ENCODE measurements at places on chromosomes 3 and 15. TPM values are rescaled to one million over a fixed set of nuclear protein-coding genes. Genes with fewer than 3 reads are reported as not detected.

DNA sequence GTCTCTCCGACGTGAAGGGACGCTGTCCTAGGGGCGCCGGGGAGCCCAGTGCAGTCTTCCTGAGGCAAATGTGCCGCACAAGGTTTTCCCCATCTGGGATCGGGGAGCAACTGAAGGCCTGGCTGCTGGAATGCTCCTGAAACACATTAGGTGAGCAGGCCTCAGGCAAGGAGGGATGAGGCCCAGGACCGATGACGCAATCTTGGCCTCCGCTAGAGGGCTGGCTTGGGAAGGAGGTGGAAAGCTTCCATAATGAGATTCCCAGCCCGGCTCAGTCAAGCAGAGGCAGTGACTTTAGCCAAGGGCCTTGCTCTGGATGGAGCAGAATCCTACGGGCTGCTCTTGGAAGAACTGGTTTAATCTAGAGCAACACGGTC is 50.8 kb downstream of the CPN2 start:
- peaks cover 8% of the 10 kb centered on the region for H3K27me3 ChIP-seq
- H3K4me1 ChIP-seq: peaks cover 38% of the 10 kb centered on the region
- H3K4me3 ChIP-seq: peak overlapping the region; percentile 7
- no peak for DNase-seq
- peak overlapping the region; percentile 68 for H3K27ac ChIP-seq

GRCh38 chr15:83866692-83867091 is 212.8 kb downstream of the ADAMTSL3 start:
- no peak overlapping the region for H3K4me3 ChIP-seq
- H3K36me3 ChIP-seq: no peaks in the 10 kb centered on the region
- no peak for DNase-seq

GRCh38 chr3:16741103-16741758 is 136.0 kb upstream of the DAZL start:
- H3K36me3 ChIP-seq: no peaks in the 10 kb centered on the region
- H3K4me1 ChIP-seq: no peaks in the 10 kb centered on the region
- peaks cover 3% of the 10 kb centered on the region for H3K27me3 ChIP-seq
- no peak overlapping the region for H3K4me3 ChIP-seq
- no peak for DNase-seq
- no peak overlapping the region for H3K27ac ChIP-seq

The NSMCE3 gene
- total RNA-seq: 11.2 TPM

DNA sequence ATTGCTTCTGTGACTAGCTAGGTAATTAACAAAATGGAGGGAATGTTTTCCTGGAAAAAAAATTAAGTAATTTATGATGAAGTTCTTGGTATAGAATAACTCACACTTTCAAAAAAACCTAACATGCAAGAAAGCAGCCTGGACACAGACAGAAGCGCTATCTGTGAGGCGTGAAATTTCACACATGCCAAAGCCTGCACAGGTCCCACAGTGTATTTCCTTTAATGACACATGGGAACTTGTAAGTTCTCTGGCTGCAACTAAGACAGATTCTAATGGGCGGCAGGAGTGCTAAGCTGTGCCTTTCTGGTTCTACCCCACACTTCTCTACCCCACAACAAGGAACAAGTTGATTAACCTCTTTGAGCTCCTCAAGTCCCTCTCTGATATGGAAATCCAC is 84.9 kb upstream of the NEO1 start:
- H3K27me3 ChIP-seq: peaks cover 24% of the 10 kb centered on the region
- H3K4me3 ChIP-seq: no peak overlapping the region
- H3K36me3 ChIP-seq: no peaks in the 10 kb centered on the region
- peaks cover 13% of the 10 kb centered on the region for H3K4me1 ChIP-seq
- H3K27ac ChIP-seq: no peak overlapping the region

- no peak for DNase-seq
- peaks cover 54% of the 10 kb centered on the region for H3K36me3 ChIP-seq
- H3K27ac ChIP-seq: peak overlapping the region; percentile 96
- H3K4me3 ChIP-seq: no peak overlapping the region
- peaks cover 40% of the 10 kb centered on the region for H3K4me1 ChIP-seq
These were observed 60.8 kb downstream of the RIOX2 start for GRCh38 chr3:97911459-97911858.

DNA sequence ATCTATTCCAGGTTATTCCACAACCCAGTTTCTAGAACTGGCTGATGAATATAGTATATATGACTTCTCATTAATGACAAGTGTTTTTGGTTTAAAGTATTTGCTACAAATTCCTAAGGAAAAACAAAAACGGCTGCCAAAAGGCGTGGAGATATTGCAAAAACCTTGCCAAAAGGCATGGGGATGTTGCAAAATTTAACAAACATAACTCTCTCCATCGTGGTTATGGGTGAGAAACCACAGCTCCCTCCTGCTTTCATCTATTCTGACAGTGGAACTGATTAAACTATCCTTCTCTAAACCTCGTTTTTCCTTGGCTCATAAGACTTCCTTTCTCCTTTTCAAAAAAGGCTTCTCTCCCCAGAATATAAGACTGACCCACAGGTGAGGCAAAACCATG is 342.0 kb upstream of the PDZRN3 start:
- H3K4me1 ChIP-seq: no peaks in the 10 kb centered on the region
- no peaks in the 10 kb centered on the region for H3K36me3 ChIP-seq
- H3K27ac ChIP-seq: no peak overlapping the region
- DNase-seq: no peak
- H3K27me3 ChIP-seq: no peaks in the 10 kb centered on the region

DNA sequence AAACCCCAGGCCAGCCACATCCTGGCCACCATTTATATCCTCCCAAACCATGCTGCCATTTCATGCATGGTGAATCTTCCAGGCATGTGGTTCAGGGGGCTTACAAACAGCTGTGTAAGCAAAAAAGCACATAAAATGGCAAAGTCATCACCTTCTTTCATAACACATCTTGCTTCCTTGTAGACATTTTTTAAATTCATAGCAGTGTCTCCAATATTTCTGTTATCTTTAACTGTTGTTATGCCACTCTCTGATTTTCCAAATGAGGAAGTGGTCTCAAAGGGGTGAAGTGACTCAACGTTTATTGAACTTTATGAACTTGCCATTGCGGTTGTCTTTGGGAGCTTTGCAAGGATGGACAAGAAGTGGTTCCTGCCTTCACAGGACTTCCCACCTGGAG is 264.4 kb downstream of the MEX3B start:
- no peaks in the 10 kb centered on the region for H3K36me3 ChIP-seq
- H3K4me1 ChIP-seq: no peaks in the 10 kb centered on the region
- no peak overlapping the region for H3K4me3 ChIP-seq
- H3K27me3 ChIP-seq: peaks cover 3% of the 10 kb centered on the region

The TP63 gene
- 1.7 TPM for total RNA-seq

All from activated CD4-positive, alpha-beta memory T cell treated with anti-CD3 and anti-CD28 coated beads, Interleukin-2, amount 10 ng/mL, durations not matched to agents 7 days and 5 days (primary cell).